Dermis blood vessel endothelial cell (primary cell): ENCODE measurements at places on chromosomes 5 and 9. TPM values are rescaled to one million over a fixed set of nuclear protein-coding genes. Genes with fewer than 3 reads are reported as not detected.

SLC6A3 gene
- not detected in 2 replicates for total RNA-seq

MYORG gene
- 4.9 and 8.0 TPM in 2 replicates for total RNA-seq

FCN1 gene
- not detected in 2 replicates for total RNA-seq

ZNF883 gene
- 0.60 and 0.68 TPM in 2 replicates for total RNA-seq

PROB1 gene
- total RNA-seq, result 6.1 and 9.2 TPM in 2 replicates

PRR7 gene
- total RNA-seq, result 4.5 and 4.8 TPM in 2 replicates

ALDH1A1 gene
- total RNA-seq, result 1,650 and 2,914 TPM in 2 replicates

PKD2L2 gene
- 0.17 TPM in 1 of 2 replicates, not detected in the other for total RNA-seq

PCSK1 gene
- total RNA-seq, result 0.51 TPM in 2 replicates

SEMA6A gene
- 21.1 and 38.1 TPM in 2 replicates for total RNA-seq

OMD gene
- under 0.01 and 0.23 TPM in 2 replicates for total RNA-seq

PCDH1 gene
- 94.4 and 162 TPM in 2 replicates for total RNA-seq

APBA1 gene
- 4.9 and 8.6 TPM in 2 replicates for total RNA-seq

SLC34A1 gene
- not detected in 2 replicates for total RNA-seq

PCDHB7 gene
- total RNA-seq, result 0.68 and 0.74 TPM in 2 replicates

SLC25A2 gene
- total RNA-seq, result 0.09 and 0.34 TPM in 2 replicates

P4HA2 gene
- total RNA-seq, result 55.7 and 62.8 TPM in 2 replicates

C5orf58 gene
- total RNA-seq, result not detected in 2 replicates

BTNL8 gene
- 0.17 and 0.19 TPM in 2 replicates for total RNA-seq
